ENCODE measurements at places on chromosomes 1 and 21. TPM values are rescaled to one million over a fixed set of nuclear protein-coding genes. Genes with fewer than 3 reads are reported as not detected.
A peak's percentile ranks its signal among the peaks of the same experiment; 100 is the strongest.

SEC22B gene
- total RNA-seq = 19.7 TPM

LCE3D gene
- not detected for total RNA-seq

DNA sequence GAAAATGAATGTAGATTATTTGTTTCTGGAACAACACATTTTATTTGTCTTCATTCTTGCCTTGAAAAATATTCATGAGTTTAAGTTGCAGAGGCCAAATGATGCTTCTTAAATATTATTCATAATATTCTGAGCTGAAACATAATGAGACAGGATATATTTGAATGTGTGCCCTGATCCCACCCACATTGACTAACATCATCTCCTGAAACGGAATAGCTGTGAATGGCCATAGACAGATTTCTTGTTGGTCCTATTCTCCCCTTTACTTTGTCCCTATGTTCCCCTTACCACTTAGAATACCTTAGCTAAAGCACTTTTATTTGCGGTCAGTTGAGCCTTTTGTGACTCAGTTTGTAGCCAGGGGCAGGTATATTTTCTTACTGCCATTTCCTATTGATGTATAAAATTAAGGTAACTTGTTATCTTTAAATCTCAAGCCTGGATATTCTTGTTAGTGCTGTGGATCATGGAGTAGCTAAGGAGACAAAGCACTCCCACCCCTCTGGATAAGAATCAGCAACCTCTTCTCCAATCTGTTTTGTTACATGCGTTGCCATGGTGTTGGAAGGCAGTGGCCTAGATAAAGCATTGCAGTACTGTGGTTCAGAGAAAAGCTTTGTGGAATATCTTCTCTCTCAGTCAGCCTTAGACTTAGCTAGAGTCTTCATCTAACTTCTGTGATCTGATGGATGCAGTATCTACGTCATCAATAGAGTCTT lies 478.5 kb upstream of the DEPDC1 start:
- no peaks in the 10 kb centered on the region for H3K36me3 ChIP-seq
- DNase-seq = no peak
- no peak overlapping the region for H3K27ac ChIP-seq
- H3K4me3 ChIP-seq = no peak overlapping the region

DNA sequence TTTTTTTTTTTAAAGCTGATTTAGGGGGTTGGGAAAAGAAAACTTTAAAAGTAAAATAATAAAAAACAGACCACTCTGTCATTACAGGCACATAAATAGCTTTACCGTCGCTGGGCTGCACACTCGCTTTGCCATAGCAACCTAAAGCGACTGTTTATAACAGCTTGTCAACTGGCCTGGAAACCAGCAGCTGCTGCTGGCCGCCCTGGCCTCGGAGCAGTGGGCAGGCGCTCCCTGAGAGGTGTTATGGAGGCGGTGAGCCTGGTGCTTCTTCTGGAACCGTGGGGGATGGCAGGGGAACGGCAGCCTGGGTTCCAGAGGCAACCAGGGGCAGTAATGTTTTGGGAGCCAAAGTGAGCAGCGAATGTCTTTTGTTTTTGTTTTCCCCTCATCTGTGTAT lies 45.7 kb downstream of the ATP2B4 start:
- H3K36me3 ChIP-seq = peaks cover 6% of the 10 kb centered on the region
- H3K4me1 ChIP-seq = peaks cover 73% of the 10 kb centered on the region
- H3K4me3 ChIP-seq = no peak overlapping the region
- peak overlapping the region; percentile 90 for H3K27ac ChIP-seq

GRCh38 chr21:31195334-31196015 lies 148.6 kb downstream of the TIAM1 start:
- H3K27me3 ChIP-seq = no peaks in the 10 kb centered on the region
- H3K27ac ChIP-seq = peak overlapping the region; percentile 85
- no peak for DNase-seq
- H3K4me3 ChIP-seq = peak overlapping the region; percentile 74
